ENCODE measurements at places on chromosomes 7 and 10. TPM values are rescaled to one million over a fixed set of nuclear protein-coding genes. Genes with fewer than 3 reads are reported as not detected.

COL17A1 gene
- 0.53 TPM for total RNA-seq

DNA sequence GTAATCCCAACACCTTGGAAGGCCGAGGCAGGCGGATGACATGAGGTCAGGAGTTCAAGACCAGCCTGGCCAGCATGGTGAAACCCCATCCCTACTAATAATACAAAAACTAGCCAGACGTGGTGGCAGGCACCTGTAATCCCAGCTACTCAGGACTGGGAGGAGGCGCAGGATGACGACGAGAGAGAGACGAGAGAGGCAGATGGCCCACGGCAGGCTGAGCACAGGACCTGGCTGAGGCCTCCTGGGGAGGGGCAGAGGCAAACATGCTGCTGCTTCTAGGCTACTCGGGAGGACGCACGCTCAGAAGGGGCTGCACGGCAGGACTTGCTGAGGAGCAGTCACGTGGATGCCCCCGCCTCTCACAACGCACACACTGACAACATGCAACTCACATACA, 22.4 kb downstream of the DIP2C start:
- peaks cover 9% of the 10 kb centered on the region for H3K36me3 ChIP-seq
- H3K27ac ChIP-seq: no peak overlapping the region
- peaks cover 9% of the 10 kb centered on the region for H3K4me1 ChIP-seq
- H3K4me3 ChIP-seq: no peak overlapping the region

DNA sequence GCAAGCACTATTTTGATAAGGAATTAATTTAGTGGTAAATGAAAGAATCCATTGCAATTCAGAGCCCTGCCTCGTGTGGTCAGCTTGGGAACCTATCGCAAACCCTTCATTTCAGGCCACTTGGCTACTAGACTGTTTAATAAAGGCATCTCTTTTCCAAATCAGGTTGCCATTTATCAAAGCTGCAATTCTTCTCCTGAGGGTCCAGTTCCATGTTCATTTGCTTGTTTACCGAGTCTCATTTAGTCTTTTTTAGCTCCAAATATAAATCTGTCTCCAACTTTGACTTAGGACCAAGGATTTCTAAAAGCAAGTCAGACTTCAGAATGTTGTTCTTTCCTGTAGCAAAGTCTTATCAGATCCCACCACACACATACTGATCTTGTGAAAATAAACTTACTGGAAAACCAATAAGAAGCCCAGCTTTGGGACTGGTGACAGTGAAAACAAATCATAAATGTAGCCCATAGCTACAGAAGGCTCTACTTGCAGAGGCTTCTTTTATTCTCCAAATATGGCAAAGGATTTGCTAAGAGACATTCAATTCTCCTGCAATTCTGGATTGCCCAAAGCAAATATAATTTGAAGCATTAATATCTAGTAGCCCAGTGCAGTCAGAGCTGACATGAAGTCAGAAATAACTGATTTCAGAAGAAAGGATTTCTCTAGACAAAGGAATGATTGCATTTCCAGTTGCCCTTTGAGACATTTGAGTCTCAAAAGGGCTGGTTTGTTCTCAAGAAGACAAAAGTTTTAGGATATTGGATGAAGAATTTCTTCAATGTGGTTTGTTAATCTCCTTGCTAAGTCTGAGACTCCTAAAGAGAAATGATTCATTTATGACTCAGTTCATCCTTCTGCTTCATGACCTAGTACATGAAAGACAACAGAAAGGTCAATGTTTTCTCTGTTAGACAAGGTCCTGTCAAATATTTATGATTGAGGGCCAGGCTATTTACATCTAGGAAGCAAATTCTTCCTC, 28.0 kb downstream of the PPP1R3C start:
- H3K27me3 ChIP-seq: peaks cover 2% of the 10 kb centered on the region
- peak overlapping the region; percentile 56 for H3K4me3 ChIP-seq
- peaks cover 11% of the 10 kb centered on the region for H3K36me3 ChIP-seq
- H3K4me1 ChIP-seq: peaks cover 54% of the 10 kb centered on the region

DNA sequence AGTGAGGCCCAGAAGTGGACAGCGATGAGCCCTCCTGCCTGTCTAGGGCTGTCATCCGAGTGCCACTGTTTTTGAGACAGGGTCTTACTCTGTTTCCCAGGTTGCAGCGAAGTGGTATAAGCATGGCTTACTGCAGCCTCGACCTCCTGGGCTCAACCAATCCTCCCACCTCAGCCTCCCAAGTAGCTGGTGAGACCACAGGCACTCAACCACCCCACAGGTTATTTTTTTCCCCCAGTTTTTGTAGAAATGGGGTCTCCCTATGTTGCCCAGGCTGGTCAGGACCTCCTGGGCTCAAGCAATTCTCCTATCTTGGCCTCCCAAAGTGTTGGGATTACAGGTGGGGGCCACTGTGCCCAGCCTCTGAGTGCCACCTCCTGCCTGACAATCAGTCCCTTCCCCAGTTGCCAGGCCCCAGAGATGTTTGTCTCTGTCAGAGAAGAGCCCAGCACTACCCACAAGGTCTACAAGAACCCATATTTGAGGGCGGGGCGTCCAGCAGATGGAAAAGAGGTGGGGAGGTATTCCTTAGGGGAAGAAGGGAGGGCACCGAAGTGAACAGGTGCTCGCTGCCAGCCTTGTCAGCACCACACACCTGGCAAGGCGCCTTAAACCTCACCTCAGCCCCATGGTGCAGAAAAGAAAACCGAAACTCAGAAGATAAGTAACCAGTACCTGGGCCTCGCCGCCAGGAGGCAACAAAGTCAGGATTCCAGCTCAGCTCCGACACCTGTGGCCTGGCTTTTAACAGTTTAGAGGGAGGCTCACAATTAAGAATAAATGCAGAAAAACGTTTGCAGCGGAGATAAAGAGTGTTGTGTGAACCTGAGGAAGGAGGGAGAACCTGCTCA, 77.4 kb upstream of the ANLN start:
- peaks cover 19% of the 10 kb centered on the region for H3K27me3 ChIP-seq
- H3K4me3 ChIP-seq: no peak overlapping the region
- H3K27ac ChIP-seq: no peak overlapping the region
- H3K36me3 ChIP-seq: no peaks in the 10 kb centered on the region
- no peaks in the 10 kb centered on the region for H3K4me1 ChIP-seq

MMP21 gene
- total RNA-seq: not detected
